ENCODE measurements at places on chromosomes 4 and X.

DNA sequence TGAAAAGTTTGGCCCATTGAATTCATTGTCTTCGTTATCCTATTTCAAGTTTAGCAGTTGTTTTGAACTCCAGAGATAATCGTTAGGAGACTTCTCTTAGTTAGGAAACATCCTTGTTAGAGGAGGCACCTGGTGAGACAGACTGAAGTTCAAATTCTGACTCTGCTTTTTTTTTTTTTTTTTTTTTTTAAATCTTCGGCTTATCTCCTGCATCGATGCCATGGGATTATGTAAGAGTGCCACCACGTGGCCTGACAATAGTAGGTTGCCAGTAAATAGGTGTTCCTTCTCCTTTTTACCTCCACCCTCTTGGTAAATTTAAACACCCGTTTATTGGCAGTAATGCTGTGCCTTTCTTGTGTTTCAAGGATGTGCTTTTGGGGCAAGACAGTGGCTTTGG, 149.3 kb downstream of the SOWAHB start:
- DNase-seq: no peak

- no peak for DNase-seq
Measured at GRCh38 chr4:172982151-172982590, 186.4 kb upstream of the GALNT7 start.

GRCh38 chrX:25026576-25026975, 10.8 kb upstream of the ARX start:
- no peak for DNase-seq

- no peak for DNase-seq
Measured at GRCh38 chrX:70247252-70247651, 12.8 kb downstream of the P2RY4 start.

DNA sequence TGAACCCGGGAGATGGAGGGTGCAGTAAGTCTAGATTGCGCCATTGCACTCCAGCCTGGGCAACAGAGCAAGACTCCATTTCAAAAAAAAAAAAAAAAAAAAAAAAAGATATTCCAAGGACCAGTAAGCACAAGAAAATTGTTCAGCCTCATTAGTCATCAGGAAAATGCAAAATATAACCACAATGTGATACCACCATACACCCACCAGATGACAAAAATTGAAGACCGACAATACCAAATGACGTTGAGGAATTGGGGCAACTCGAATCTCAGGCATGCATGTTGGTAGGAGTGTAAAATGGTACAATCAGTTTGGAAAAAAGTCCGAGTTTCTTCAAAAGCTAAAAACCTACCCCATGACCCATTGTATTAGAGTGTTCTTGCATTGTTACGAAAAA, 130.2 kb upstream of the FAM9B start:
- no peak for DNase-seq

DNA sequence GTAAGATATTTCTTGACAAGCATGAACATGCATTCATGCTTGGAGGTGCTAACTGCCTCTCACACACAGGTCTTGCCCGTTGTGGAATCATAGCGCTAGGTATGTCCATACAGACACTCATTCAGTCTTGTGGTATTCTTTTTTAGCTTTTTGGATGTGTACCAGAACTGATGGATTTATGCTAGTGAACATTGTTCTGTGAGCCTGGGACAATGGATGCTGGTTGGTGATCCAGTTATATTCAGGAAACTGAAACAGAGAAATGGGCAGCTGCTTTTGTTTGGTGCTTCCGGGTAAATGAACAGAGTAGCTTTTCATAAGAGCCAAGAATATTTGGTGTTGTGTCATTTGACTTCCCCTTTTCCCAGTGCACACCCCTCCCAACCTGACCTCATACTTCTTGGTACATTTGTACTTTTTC, 78.9 kb upstream of the SLC4A4 start:
- no peak for DNase-seq

GRCh38 chr4:176798540-176798939, 5.8 kb upstream of the VEGFC start:
- no peak for DNase-seq

GRCh38 chrX:122816288-122816687, 367.8 kb upstream of the GRIA3 start:
- DNase-seq: no peak

DNA sequence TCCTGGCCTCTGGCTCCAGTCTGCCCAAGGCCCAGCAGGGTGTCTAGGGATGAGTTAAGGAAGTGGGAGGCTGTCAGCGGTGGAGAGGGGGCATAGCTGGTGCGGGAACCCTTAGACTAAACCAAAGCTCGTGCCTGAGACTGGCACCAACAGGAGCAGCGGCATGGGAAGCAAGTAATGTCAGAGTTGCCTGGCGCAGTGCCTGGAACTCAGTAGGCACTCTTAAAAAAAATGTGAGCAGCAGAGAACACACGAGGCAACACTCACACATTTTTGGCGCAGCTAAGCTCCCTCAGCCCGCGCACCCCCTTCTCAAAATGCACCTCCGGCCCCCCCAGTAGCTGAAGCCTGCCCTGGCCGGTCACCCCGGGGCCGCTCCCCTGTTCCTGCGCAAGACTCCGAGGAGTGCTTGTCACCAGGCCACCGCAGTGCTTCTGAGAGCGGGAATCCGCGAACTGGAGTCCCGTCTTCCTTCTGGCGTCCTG, 583 bp downstream of the GABRE start:
- DNase-seq: no peak

DNA sequence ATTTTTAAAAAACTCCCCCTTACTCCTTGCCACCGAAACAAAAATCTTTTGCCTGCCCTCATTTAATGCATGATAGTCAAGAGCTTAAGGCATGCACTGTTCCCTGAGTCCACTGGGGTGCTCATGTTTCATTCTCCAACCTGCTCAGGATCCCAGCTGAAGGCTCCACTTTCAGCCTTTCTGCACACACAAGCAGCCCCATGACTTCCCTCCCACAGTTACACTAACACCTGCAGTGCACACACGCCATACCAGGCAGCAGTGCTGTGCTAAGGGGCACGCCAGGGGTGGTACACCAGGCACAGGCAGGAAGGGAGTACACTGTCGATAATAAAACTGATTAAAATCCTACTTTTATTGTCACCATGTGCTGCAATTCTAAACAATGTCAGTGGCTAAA, 385.2 kb downstream of the BMPR1B start:
- no peak for DNase-seq

DNA sequence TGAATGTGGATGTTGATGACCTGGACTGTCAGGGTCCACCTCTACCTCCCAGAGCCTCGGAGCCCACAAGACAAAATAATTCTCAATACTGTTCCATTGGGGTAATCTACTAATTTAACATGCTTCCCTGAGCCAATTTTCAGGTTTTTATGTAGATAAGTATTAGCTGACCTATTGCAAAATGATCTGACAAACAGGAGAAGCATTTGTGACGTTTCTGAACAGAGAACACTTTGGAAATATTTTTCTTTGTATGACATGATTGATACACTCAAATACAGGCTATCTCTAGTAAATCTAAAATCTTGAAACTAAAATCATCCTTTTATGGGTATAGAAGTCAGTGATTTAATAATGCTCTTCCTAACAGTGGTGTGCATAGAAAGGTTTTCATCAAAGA, 716.6 kb downstream of the KLHL13 start:
- DNase-seq: no peak

- DNase-seq: no peak
Measured at GRCh38 chr4:86821151-86821550, 28.0 kb downstream of the SLC10A6 start.

- no peak for DNase-seq
Measured at GRCh38 chr4:170425040-170425439, 335.3 kb upstream of the AADAT start.

DNA sequence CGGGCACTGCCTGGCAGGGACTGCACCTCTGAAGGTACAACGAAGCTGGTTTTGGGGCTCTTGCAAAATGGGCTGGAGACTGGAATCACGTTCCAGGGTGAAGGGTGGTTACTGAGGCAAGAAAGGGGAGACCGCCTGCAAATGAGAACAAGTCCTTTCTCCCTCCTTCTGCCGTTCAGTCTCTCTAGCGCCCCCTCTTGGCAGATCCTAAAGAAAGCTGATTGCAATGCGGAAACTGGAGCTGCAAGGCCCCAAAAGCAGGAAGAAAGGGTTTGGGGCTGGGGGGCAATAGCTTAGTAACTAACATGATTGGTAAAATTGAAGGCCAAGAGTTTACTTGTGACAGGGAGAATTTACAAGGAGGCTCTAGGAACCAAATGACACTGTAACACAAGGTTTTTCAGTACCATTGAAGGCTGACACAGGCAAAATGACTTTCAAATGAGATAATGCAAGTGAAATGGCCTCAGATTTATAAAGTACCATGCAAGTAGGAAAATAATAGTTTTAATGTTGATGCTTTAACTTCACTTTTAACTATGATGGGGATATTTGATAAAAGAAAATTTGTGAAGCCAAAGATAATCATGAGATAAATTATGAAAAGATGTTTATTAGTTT, 222.7 kb upstream of the HAND2 start:
- no peak for DNase-seq

DNA sequence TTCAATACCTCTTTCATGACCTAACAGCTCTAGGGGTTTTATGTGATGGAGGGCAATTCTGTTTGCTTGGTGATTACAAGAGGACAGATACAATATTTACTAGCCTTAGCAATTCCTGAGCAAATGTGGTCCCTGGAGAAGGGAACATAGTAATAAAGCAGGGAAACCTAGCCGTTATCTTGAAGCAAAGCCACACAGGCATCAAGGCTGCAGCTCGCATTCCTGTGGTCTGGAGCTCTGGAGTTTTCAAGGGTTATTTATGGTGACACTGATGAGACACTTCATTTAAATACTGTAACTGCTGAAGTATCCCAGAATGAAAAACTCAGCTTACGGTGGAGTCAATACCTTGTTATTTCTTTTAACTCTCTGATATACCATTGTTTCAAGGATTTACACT, 66.8 kb downstream of the AFF2 start:
- DNase-seq: no peak

DNA sequence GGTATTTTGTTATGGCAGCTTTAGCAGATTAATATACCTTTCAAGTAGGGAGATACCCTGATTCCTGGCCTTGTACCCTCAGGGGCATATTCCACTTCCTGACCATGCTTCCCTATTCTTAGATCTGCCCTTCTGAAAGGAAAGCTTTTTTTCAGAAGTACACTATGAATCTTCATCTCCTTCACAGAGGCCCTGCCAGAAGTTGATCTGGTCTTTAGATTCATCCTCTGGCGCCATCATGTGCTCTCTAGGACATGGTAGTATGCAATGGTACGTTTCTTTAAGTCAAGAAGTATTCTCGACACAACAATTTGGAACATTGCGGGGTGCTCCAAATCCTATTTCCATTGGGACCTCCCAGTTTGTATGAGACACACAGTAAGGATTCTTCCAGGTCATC, 39.6 kb upstream of the DIPK2B start:
- no peak for DNase-seq

- no peak for DNase-seq
Measured at GRCh38 chr4:158172261-158173258, at the start of gene GASK1B. Gene GASK1B (minus strand): TSS chr4:158173025. CDS start chr4:158171375, 1,650 bp downstream.

- DNase-seq: no peak
Measured at GRCh38 chrX:46770000-46770816, 11.3 kb upstream of the SLC9A7 start.

GRCh38 chr4:164700471-164700870, 53.5 kb upstream of the SMIM31 start:
- no peak for DNase-seq

GRCh38 chr4:177568931-177569330, 126.7 kb upstream of the AGA start:
- no peak for DNase-seq

GRCh38 chr4:24547979-24548378, 36.4 kb downstream of the DHX15 start:
- DNase-seq: no peak

- DNase-seq: no peak
Measured at GRCh38 chr4:188767496-188767895, 628.3 kb downstream of the TRIML1 start.

GRCh38 chr4:150152766-150153165, 74.5 kb downstream of the DCLK2 start:
- no peak for DNase-seq

DNA sequence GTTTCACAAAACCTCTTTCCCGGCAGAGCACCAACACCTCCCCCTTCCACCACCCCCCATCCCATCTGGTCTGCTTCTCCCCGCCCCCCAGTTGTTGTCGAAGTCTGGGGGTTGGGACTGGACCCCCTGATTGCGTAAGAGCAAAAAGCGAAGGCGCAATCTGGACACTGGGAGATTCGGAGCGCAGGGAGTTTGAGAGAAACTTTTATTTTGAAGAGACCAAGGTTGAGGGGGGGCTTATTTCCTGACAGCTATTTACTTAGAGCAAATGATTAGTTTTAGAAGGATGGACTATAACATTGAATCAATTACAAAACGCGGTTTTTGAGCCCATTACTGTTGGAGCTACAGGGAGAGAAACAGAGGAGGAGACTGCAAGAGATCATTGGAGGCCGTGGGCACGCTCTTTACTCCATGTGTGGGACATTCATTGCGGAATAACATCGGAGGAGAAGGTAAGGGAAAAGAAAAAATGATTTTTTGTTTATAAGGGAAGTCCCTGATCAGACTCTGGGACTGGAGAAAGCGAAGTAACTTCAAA, at the start of gene PDGFRA:
Gene PDGFRA, plus strand, starts transcription at position 333 of the 541 bp plus-strand sequence. CDS start 29,476 bp downstream, outside the sequence.
- no peak for DNase-seq

DNA sequence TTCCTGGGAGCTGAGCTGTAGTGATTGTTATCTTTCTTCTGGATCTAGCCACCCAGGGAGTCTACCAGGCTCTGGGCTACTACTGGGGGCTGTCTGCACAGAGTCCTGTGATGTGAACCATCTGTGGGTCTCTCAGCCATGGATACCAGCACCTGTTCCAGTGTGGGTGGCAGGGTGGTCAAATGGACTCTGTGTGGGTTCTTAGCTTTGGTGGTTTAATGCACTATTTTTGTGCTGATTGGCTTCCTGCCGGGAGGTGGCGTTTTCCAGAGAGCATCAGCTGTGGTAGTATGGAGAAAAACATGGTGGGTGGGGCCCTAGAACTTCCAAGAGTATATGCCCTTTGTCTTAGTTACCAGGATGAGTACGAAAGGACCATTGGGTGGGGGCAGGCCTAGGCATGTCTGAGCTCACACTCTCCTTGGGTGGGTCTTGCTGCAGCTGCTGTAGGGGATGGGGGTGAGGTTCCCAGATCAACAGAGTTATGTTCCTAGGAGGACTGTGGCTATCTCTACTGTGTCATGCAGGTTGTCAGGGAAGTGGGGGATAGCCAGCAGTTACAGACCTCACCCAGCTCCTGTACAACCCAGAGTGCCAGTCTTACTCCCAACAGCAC, 264.8 kb upstream of the LDB2 start:
- no peak for DNase-seq

- DNase-seq: no peak
Measured at GRCh38 chrX:13692771-13693231, 3.9 kb downstream of the RAB9A start.

Measured in activated CD8-positive, alpha-beta memory T cell treated with anti-CD3 and anti-CD28 coated beads, Interleukin-2, amount 50 U/mL, for 4 hours (primary cell).